ENCODE measurements at places on chromosomes 12 and 14.

DNA sequence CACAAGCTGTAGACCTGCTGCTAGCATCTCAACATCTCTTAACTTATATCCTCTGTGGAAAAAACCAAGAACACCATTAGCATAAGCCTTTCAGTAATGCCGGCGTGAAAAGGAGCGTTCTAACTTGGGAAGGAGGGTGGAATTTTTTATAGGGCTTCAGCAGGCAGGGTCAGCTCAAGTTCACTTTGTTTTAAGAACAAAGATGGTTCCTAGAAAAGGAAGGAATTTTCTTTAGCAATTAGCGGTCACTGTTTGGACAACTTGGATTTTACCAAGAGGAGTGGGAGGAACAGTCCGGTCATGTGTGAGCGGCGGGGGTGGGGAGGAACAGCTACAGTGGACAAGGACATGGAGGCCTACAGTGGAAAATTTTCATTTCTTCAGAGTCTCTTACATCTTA, 35.9 kb downstream of the BBS10 start:
- DNase-seq = no peak

GRCh38 chr12:113019025-113019424, 37.5 kb upstream of the DTX1 start:
- DNase-seq = no peak

GRCh38 chr12:71763677-71764379, 9.2 kb downstream of the RAB21 start:
- no peak for DNase-seq

- DNase-seq = no peak
These were observed 47.7 kb downstream of the PPHLN1 start for GRCh38 chr12:42373669-42374068.

- DNase-seq = no peak
These were observed 20.5 kb downstream of the ZBTB42 start for GRCh38 chr14:104821229-104821945.

- DNase-seq = no peak
These were observed 31.9 kb downstream of the TSPAN8 start for GRCh38 chr12:71125949-71126348.

GRCh38 chr14:65824285-65824977, 411.9 kb downstream of the FUT8 start:
- peak; percentile 12 for DNase-seq

GRCh38 chr14:84770030-84770429, 759.9 kb upstream of the FLRT2 start:
- DNase-seq = no peak

- no peak for DNase-seq
These were observed 657 bp downstream of the CBLN3 start for GRCh38 chr14:24428628-24429394.

DNA sequence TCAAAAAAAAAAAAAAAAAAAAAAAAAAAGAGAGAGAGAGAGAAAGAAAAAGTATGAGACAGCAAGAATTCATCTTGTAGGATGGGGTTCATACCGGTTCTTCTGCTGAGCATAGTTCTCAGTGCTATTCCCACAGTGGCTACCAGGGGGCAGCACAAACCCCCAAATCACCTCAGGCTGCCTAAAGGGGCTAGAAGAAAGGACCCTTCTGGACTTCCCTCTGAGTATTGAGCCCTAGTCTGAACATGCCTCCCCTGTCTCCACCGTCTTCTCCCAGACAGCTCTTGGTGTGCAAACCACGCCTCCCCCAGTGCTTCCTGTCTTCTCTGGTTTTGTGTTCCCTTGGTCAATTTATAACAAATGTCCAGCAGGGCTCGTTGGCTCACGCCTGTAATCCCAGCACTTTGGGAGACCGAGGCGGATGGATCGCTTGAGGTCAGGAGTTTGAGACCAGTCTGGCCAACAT, 31.3 kb upstream of the SMUG1 start:
- no peak for DNase-seq
